ENCODE measurements at places on chromosomes 13 and 19. TPM values are rescaled to one million over a fixed set of nuclear protein-coding genes. Genes with fewer than 3 reads are reported as not detected.

The EXOC3L2 gene
- not detected for total RNA-seq

The CGB1 gene
- total RNA-seq = not detected

The RTBDN gene
- total RNA-seq = not detected

The PSG3 gene
- total RNA-seq = not detected

The CYP2A13 gene
- total RNA-seq = not detected
